ENCODE measurements at places on chromosomes 16 and 17.

GRCh38 chr17:43998552-43998951, 5.9 kb upstream of the NAGS start:
- DNase-seq: no peak

- DNase-seq: no peak
These were observed 43.6 kb upstream of the RBFOX3 start for GRCh38 chr17:79654350-79654959.

DNA sequence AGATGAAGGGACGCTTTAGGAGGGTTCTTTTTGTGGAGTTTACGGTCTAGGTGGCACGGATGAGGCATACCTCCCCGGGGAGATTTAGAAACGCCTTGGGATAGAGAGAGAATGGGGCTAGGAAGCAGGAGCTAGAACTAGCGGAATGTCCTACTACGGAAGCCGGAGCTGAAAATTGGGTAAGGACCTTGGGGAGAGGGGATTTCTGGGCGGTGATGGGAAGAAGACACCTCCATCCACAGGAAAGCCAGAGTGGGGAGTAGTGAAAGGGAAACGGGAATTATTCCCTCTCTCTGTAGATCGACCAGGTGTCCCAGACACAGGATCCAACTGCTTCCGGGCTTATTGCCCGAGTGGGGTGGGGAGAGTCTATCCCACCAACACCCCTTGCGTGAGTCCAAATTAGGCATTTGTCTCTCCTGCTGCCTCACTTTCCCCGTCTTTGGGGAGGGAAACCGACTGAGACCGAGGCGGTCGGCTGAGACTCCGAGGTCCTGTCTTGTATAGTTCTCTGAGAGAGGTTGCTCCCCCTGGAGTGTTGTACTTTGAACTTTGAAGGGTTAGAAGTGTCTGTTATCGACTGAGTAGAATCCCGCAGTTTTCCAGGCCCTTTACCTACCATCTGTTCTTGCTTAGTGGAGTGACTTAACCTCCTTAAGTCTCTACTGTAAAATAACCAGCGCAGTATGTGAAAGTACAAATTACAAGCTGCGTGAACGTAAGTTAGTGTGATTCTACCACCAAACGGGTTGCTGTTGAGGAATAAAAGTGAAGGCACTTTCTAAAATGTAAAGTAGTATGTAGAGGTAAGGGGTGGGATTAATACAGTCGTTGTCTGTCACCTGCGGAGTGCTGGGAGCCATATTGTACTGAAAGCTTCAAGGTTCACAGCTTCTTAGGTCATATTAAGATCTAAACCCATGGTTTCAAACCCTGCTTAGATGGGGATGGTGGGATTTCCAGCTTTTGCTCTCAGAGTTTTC, 1.0 kb downstream of the RSPRY1 start:
- no peak for DNase-seq

DNA sequence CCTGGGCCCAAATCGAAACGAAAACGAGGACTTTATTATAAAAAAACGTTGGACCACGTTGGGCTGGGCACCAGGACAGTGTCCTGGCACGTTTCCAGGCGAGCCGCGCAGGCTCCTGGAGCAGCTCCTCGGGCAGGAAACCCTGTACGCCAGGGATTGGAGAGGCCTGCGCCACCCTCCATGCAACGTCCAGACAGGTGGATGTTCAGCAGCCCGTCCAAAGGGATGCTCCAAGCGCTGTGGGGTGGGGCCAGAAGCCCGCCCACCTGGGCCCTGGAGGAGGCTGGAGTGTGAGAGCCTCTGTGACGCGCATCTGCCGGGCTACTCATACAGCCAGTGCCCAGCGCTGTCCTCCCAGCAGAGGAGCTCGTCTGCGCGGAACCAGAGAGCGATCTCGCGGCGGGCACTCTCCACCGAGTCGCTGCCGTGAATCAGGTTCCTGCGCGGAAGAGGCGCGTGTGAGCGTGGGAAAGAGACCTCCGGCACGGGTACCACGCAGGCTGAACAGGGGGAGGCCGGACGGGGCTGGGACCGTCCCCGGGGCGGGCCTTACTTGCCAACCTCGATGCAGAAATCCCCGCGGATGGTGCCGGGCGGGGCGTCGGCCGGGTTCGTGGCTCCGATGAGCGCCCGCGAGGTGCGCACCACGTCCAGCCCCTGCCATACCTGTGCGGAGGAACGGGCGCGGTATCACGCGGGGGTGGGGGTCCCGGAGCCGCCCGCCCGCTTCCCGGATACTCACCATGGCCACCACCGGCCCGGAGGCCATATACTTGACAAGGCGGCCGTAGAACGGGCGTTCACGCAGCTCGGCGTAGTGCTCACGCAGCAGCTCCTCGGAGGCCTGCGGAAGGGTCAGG, 785 bp downstream of the NME3 start:
- DNase-seq: peak; percentile 78

GRCh38 chr17:18951941-18952842, at the start of gene SLC5A10:
Gene SLC5A10, plus strand, starts transcription at chr17:18952165. Its CDS starts 41 bp downstream, at chr17:18952206.
- DNase-seq: no peak

GRCh38 chr16:55912022-55912421, 36.8 kb upstream of the CES5A start:
- no peak for DNase-seq

GRCh38 chr17:1710807-1711553, 803 bp upstream of the TLCD2 start:
- DNase-seq: no peak

- DNase-seq: no peak
These were observed 4.9 kb downstream of the ASGR2 start for GRCh38 chr17:7109461-7110322.

- DNase-seq: no peak
These were observed 736 bp downstream of the APPBP2 start for GRCh38 chr17:60525328-60525684.

GRCh38 chr16:88276591-88276990, 106.2 kb upstream of the ZNF469 start:
- DNase-seq: no peak

DNA sequence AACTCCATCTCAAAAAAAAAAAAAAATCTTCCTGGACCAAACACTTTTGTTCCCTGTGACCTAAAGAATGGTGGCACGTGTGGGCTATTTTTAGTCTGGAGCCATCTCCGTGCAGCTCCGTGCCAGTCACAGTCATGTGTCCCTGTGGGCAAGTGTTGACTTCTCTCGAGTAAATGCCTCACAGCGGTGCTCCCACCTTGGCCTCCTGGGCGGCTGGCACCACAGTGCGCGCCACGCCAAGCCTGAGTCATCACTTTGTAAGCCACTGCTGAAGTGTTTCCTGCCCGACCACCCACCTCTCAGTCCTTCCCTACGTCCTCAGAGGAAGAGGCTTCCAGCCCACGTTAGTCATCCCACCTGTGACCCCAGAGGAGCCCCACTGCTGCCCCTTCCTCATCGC, 10.9 kb upstream of the HEXD start:
- DNase-seq: no peak

DNA sequence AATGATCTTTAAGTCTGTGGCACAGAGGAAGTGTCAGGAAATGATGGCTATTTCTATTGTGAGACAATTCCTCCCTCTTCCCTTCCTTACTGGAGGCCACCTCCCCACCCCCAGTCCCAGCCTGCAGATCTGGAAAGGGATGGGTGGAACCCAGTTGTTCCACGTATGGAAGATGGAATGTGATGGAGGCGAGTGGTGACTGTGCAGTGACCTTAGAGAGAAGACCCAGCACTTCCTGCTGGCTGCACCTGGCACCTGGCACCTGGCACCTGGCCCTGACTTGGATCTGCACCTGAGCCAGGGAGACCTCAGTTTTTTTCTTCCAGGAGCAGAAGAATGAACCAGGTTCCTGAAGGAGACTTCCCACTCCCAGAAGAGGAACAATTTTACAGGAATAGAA, 33.0 kb upstream of the TMC5 start:
- peak; percentile 98 for DNase-seq

GRCh38 chr17:68184816-68185436, 62.9 kb upstream of the AMZ2 start:
- DNase-seq: no peak

DNA sequence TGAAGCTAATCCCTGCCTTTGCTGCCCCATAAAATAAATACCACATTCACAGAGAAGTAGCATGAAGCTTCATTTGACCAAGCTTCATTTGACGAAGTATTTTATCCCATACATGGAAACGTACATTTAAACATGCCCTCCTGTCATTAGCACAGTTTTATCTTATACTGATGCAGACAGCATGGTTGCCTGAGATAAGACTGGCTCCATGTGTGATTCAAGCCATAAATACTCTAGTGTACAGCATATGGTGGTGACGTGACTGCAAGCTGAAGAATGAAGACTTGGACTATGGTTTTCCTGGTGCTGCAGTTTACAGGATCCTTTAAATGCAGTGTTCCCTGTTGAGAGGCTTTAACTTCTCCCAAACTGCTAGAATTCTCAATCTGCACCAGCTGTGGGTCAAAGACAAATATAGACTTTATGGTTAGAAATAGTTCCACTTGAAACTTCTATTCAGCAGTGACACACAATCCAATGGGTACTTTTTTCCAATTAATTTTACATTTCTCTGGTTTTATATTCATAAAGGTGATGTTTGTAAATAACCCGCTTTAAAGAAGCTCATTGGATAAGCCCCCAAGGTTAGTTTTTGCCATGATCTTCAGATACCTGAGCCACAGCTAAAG, 64.9 kb downstream of the CYB561 start:
- no peak for DNase-seq

DNA sequence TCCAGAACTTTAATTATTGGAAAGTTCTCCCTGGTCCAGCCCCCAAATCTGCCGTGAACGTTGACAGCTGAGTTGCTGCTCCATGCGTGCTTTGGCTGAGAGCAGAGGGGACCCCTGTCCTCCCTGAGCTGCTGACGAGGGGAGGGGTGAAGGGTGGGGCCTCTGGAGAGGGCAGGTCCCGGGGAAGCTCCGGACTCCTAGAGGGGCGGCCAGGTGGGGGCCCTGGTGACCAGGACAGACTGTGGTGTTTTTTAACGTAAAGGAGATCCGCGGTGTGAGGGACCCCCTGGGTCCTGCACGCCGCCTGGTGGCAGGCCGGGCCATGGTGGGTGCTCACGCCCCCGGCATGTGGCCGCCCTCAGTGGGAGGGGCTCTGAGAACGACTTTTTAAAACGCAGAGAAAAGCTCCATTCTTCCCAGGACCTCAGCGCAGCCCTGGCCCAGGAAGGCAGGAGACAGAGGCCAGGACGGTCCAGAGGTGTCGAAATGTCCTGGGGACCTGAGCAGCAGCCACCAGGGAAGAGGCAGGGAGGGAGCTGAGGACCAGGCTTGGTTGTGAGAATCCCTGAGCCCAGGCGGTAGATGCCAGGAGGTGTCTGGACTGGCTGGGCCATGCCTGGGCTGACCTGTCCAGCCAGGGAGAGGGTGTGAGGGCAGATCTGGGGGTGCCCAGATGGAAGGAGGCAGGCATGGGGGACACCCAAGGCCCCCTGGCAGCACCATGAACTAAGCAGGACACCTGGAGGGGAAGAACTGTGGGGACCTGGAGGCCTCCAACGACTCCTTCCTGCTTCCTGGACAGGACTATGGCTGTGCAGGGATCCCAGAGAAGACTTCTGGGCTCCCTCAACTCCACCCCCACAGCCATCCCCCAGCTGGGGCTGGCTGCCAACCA, at the start of gene MC1R:
Gene MC1R (plus strand): TSS at position 410 of the 895 bp plus-strand sequence. CDS start 397 bp downstream, at position 807.
- DNase-seq: no peak

DNA sequence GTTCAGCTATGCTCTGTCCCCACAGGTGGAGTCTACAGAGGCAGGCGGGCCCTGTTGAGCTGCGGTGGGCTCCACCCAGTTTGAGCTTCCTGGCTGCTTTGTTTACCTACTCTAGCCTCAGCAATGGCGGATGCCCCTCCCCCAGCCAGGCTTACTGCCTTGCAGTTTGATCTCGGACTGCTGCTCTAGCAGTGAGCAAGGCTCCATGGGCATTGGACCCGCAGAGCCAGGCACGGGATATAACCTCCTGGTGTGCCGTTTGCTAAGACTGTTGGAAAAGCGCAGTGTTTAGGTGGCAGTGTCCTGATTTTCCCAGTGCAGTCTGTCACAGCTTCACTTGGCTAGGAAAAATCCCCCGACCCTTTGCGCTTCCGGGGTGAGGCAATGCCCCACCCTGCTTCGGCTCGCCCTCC, 89.1 kb downstream of the BCAS3 start:
- no peak for DNase-seq

DNA sequence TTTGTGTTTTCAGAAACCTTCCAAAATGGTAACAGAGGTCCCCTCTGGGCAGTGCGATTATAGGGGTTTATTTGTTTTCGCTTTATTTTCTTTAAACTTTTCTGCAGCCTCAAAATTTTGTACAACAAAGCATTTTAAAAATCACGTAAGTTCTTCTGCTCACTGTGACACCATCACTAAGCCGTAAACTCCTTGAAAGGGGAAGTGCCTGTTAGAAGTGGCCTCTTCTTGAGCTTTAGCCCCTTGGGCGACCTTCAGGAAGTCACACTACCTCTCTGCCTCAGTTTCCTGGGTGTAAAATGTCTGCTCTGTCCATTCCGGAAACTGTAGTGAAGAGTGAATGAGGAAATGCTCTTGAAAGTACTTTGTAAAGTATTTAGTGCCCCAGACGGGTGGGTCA, 26.6 kb downstream of the ARHGAP27 start:
- DNase-seq: no peak

- no peak for DNase-seq
These were observed 25.3 kb downstream of the CMIP start for GRCh38 chr16:81469710-81470535.

DNA sequence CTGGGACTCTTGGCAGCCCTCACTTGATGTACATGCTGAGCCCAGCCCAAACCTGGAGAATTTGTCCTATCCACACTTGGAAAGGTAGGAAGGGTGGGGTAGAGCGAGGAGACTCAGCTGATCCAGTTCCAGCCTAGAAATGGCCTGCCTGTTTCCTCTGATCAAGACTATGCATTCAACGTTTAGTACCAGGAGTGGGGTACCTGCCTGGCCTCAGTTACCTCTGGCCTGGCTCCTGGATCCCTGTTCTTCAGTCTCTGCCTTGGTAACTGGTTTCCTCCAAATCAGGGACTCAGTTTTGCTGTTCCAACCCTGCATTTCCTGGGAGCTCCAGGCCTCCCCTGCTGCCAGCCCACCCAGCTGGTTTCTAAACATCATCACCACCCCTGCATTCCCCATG, 233.5 kb downstream of the GSG1L start:
- DNase-seq: no peak

- peak; percentile 48 for DNase-seq
These were observed 1.0 kb upstream of the CKLF start for GRCh38 chr16:66551348-66551759.

DNA sequence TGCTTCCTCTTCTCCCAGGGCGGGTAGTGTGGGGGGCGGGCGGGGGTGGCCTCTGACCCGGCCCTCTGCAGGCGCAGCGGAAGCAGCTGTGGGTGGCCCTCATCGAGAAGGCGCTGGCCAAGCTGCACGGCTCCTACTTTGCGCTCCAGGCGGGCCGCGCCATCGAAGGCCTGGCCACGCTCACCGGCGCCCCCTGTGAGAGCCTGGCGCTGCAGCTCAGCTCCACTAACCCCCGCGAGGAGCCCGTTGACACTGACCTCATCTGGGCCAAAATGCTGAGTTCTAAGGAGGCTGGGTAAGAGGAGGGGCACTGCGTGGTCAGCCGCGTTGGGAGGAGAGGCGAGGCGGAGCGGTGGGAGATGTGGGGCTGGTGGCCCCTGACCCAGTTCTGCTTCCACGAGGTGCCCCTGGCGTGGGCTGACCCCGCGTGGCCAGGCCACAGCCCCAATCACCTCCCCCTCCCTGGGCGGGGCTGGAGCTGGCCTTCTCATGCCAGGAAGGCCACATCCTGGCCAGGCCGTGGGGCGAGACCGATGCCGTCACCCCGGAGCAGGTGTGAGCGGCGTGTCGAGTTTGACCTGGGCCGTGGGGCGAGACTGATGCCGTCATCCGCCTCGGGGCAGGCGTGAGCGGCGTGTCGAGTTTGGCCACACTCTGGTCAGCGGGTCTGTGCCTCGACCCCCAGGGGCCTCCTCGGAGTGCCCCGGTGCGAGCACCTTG, 10.5 kb upstream of the PRR35 start:
- no peak for DNase-seq
